Amniotic stem cell (primary cell): ENCODE measurements at places on chromosomes 7 and 10.

GRCh38 chr10:71394926-71395562, 1.7 kb upstream of the CDH23 start:
- DNase-seq: no peak

- DNase-seq: no peak
Measured at GRCh38 chr10:7084280-7085005, 326.4 kb downstream of the SFMBT2 start.

DNA sequence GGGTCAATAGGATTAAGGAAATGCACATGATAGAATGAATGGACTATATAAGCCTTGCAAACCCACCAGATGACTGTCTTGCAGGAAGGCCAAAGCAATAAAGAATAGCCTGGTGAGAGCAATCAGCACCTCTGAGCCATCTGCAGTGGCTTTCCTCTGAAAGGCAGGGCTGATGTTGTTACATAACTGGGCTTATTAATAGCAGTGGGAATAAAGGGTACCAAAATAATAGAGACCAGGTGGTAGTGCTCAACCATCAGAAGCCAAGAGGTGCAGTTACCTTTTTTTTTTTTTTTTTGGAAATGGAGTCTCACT, 16.8 kb upstream of the VPS26A start:
- DNase-seq: no peak

DNA sequence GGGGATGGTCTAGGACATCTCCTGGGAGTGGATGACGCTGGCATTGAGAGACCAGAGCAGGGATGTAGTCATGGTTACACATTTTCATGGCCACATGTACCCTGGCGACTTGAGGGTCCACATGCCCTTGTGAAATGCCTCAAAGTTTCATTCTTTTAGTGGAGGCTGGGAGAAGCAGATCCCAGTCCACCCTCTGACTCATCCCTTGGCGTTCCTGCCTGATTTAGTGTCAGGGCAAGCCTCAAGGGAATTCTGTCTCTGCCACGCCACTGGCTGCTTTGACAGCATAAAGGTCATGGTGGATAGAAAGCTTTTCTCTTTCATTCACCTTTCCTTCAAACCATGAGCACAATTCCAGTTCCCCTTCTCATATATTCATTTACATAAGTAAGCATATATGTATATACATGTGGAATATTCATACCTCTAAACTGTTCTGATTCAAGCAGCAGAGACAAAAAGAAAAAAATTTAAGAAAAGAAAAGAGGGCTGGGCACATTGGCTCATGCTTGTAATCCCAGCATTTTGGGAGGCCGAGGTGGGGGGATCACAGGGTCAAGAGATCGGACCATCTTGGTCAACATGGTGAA, 21.8 kb upstream of the KIF5B start:
- DNase-seq: peak; percentile 64

- no peak for DNase-seq
Measured at GRCh38 chr10:107011105-107011504, 153.4 kb downstream of the SORCS1 start.

- peak; percentile 10 for DNase-seq
Measured at GRCh38 chr7:54944179-54944578, 74.6 kb upstream of the EGFR start.

DNA sequence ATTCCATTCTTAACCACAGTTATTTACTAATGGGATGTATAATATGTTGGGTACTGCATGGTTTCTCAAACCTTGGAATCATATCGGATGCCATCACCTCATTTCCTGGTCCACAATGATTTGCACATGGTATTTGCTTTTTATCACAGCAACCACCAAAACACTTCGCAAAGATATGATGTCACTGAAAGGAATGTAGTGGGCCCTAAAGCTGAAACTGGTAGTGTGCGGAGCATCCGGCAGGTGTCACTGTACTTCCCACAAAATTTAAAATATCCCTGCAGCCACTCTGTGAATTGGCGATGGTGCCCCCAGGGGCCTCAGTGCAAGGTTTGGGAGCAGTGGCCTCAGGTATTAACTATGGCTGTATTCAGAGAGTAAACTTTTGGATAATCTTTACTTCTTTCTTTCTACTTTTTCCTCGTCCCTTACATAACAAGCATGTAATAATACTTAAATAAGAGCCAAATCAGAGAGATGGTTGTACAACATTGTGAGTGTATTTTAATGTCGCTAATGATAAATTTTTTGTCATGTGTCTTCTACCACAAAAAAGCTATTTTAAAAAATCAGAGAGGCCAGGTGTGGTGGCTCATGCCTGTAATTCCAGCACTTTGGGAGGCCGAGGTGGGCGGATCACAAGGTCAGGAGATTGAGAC, 66.2 kb downstream of the FAM241B start:
- DNase-seq: peak; percentile 62

DNA sequence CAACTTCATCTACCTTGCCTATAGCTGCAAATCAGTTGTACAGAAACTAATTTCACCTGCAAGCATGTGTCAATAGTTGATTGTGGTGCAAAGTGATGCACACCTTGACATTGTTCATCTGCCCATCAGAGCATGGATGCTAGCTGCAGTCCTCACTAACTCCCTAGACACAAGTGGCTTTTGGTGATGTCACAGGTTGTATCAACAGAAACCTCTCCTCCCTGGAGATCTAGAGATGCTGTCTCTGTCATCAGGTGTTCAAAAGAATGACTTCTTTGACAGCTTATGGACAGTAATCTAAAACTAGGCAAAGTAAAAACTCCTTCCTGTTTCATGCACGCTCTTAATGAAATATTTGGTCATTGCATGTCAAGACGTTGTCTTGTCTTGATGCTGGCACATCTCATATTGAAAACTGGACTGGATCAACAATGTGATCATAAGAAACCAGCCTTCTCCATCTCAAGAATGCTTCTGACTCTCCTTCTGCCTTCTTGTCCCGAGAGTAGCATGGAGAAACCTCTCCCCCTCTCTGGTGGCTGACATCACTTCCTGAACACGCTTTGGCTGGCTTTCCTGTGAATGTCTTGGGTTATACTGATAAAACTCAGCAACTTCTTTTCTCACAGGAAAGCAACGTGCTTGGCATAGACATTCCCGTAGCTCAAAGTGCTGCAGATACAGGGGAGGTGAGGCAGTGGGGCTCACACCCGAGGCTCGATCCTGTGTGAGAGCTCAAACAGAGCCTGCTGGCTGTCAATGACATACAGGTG, 176.2 kb upstream of the CDCA7L start:
- no peak for DNase-seq
